Skeletal muscle tissue (tissue), 5 donors: ENCODE measurements at places on chromosomes 12 and 14. TPM values are rescaled to one million over a fixed set of nuclear protein-coding genes. Genes with fewer than 3 reads are reported as not detected.

Gene SLC8A3
- 13.0 TPM for total RNA-seq

Gene AVPR1A
- 14.1 TPM for total RNA-seq

Gene ABCD2
- 1.0 TPM for total RNA-seq

Gene FZD10
- 5.7 TPM for total RNA-seq

Gene RNU4-1
- under 0.01 TPM for total RNA-seq

Gene ST8SIA1
- 5.2 TPM for total RNA-seq

Gene TMPRSS12
- not detected for total RNA-seq

Gene EPYC
- total RNA-seq, result 0.52 TPM

Gene SLC38A4
- 4.7 TPM for total RNA-seq

Gene REC8
- total RNA-seq, result 2.1 TPM

Gene NDRG2
- 162 TPM for total RNA-seq

Gene NKX2-1
- not detected for total RNA-seq

Gene SLC17A8
- under 0.01 TPM for total RNA-seq

Gene FOXG1
- total RNA-seq, result not detected

Gene KRT74
- total RNA-seq, result not detected

Gene OR6C4
- total RNA-seq, result not detected

Gene GYS2
- total RNA-seq, result not detected

Gene GNB3
- 3.7 TPM for total RNA-seq

Gene SLC5A8
- total RNA-seq, result under 0.01 TPM

Gene GALNT16
- total RNA-seq, result 8.4 TPM

Gene KRT78
- total RNA-seq, result not detected

Gene NR1H4
- total RNA-seq, result not detected

Gene DEGS2
- total RNA-seq, result 0.52 TPM

Gene BTG1
- 26.1 TPM for total RNA-seq

Gene HOXC9
- 4.2 TPM for total RNA-seq

Gene ARHGAP5
- 86.1 TPM for total RNA-seq

Gene OR6C2
- total RNA-seq, result not detected

Gene MDGA2
- total RNA-seq, result 2.1 TPM

Gene DLGAP5
- total RNA-seq, result 4.2 TPM

Gene NUDT14
- total RNA-seq, result 17.2 TPM

Gene TIMELESS
- total RNA-seq, result 5.2 TPM

Gene KRT84
- not detected for total RNA-seq
